A549 treated with Mapracorat at 1 μM for 4 hours (cell line): ENCODE measurements at places on chromosomes 6 and 20. TPM values are rescaled to one million over a fixed set of nuclear protein-coding genes. Genes with fewer than 3 reads are reported as not detected.

The C20orf141 gene
- 0.39 to 0.49 TPM in 2 of 5 replicates, not detected in the others for total RNA-seq

The CLVS2 gene
- 0.11 to 0.34 TPM (median 0.20 TPM) in 5 replicates for total RNA-seq

The KCNK15 gene
- 0.45 to 0.87 TPM (median 0.54 TPM) in 5 replicates for total RNA-seq

The FAXC gene
- 5.9 to 8.9 TPM (median 6.6 TPM) in 5 replicates for total RNA-seq

The SRSF12 gene
- 1.0 to 2.0 TPM (median 1.9 TPM) in 5 replicates for total RNA-seq

The LAMP5 gene
- 0.10 to 0.11 TPM in 2 of 5 replicates, not detected in the others for total RNA-seq

The CD24 gene
- total RNA-seq, result 236 to 307 TPM (median 294 TPM) in 5 replicates

The GTSF1L gene
- not detected in 5 replicates for total RNA-seq
